T follicular helper cell (primary cell): ENCODE measurements at places on chromosomes 16 and 17.

GRCh38 chr16:66278604-66279262, 87.8 kb upstream of the CDH5 start:
- DNase-seq = no peak

DNA sequence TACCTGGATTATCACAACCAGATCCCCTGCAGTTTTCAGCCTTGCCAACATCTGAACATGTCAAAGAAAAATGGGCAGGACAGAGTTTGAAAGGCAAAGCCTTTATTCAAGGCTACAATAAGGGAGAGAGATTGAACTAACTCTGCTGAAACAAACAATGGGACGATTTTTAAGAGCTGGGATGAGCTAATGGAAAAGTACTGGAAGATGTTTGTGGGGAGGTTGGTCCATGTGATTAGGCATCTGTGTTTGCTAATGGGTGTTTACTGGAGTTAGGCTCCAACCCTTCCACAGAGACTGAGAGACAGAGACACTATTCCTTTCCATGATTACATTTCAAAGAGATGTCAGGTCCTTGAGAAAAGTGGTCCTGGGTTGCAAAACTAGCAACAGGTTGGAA, 35.0 kb upstream of the HSBP1 start:
- DNase-seq = no peak

DNA sequence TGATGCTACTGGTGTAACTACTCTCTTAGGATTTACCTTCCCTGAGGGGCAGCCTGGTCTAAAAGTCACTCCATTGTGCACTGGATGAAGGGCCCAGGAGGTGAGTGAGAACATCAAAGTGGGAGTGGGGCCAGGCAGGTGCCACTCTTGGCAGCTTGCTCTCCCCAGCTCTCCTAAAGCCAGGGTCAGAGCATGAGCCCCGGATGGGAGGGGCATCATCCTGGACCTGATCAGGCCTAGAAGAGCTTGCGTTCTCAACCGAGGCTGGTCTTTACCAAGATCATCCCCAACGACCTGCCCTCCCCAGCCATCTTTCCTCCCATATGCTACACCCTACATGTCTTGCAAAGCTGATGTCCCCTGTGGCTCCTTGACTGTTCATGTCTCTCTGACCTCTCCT, 87.1 kb downstream of the AIPL1 start:
- DNase-seq = no peak

GRCh38 chr16:29992344-29992967, 3.0 kb downstream of the HIRIP3 start:
- DNase-seq = no peak

DNA sequence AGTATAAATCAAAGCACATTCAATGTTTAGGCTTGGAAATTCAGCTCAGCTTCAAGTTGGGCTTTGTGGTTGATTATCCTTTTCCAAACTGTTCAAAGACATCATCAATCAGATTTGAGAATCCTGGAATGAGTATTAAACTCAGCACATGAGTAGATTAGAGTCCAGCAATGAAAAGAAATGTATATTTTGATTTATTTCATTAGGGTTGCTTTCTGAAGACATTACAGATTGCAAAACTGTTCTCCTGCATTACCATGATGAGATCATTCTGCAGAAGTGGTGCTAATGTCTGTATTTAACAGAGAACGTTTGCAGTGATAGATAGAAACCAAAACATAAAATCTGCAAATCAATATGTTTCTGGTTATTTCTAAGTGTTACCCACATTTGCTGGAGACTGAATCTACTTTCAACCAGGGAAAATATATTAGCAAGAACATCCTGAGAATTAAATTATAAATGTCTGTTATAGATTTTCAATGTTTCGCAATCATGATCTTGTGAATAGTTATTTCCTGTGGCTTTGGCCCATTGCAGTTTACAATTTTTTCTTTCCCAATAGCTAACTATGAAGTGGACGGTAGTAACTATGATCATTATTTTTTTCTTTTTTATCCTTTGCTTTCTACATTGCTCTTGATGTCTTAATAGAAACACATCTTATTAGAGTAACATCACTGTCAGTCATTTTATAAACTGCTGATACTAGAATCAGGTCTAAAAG, 1125.7 kb upstream of the GOT2 start:
- DNase-seq = no peak

DNA sequence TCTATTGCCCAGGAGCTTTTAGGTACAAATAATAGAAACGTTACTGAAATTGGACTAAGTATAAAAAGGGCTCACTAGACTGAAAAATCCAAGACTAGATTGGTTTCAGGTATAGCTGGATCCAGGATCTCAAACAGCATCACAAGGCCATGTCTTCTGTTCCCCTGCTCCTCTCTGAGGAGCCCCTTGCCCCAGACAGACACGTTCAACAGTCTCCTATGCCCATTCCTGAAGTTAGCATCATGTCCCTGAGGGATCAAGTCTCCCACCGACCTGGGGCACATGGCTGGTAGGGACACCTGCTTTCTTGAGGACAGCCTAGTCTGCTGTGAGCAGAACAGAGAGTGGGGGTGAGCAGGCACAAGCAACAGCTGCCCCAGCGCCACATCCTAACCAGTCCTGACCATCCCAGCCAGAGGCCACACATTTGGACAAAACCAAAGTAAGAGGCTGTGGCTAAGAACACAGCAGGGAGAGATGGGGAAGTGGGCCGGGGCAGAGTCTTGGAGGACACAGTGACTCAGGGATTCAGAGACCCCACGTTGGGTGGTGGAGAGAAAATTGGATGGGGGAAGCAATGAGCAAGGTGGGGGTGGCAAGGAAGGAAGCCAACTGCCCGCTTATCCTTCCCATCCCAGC, 10.5 kb upstream of the MMP2 start:
- DNase-seq = no peak
